ENCODE measurements at places on chromosomes 2 and 18.

DNA sequence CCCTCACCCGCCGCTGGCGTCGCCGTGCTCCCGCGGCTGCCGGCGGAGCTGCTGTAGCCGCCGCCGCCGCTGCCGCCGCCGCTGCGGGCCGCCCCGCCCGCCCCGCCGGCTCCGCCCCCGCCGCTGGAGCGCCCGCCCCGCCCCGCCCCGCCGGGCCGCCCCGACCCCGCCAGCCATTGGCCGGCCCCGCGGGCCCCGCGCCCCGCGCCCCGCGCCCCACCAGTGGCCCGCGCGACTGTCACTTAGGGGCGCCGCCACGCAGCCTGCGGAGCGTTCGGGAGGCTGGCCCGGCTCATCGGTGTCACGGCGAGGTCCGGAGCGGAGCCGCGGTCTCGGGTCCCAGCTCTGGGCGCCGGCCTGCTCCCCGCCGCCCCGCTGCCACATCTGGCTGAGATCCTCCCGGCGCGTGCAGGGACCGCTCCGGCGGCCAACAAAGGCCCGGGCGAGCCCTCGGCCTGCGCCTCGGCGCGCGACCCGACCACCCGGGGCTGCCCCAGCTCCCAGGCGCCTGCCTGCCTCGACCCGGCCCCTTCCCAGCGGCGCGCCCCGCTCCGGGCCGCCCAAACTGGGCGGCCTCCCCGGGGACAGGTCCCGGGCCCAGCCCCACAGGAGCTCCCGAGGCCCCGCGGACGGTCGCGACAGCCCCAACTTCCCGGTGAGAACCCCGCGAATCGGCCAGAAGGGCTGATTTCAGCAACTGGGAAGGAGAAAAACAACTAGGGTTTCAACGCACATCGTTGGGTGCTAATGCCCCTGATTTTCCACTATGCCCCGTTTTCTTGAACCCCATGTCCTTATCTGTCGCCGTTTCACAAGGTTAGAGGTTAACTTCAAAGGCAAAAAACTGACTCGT, at the start of gene MGAT4A:
TSS of gene MGAT4A (minus strand) at position 92 of the 853 bp plus-strand sequence. CDS start 4,800 bp downstream, outside the sequence.
- peak; percentile 45 for DNase-seq

DNA sequence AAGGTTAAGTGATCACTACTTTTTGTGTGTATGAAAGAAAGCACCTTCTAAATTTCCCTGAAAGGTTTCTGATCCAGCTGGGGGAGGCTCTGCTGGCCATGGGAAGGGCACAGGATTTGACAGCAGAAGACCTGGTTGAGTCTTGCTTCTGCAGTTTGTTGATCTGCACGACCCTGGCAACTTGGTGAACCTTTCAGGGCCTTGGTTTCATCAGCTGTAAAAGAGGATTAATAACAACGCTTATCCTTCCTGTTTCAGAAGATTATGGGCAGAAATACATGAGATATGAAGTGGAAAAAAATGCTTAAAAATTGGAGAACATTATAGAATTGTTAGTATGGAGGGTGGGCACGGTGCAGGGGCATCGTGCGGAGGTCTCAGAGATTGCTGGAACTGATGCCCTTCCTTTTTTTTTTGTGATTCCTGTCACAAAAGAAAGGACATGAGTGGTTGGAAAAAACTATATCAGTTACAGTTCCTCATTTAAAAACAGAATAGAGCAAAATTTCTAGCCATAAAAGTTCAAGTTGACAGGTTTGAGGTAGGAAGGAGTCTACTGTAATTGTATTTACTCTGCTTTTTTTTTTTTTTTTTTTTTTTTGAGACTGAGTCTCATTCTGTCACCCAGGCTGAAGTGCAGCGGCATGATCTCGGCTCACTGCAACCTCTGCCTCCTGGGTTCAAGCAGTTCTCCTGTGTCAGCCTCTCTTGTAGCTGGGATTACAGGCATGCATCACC, 47.4 kb downstream of the MFSD6 start:
- DNase-seq = no peak

GRCh38 chr2:200026332-200027230, 71.2 kb downstream of the MAIP1 start:
- no peak for DNase-seq

DNA sequence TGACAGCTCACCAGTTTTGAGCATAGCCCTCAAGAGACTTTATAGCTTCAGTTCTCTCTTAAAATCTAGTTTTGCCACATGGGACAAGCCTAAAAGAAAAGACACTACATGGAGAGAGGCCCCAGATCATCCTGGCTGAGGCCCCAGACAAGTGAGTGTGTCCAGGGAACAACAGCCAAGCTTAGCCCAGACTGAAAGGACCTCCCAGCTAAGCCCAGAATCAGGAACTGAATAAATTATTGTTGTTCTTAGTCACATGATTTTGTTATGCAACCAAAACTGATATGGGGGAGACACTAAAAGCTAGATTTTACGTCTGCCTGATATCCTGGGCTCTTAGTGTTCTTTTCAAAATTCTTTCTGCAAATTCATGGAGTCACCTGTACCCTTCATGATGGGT, 29.3 kb upstream of the LBH start:
- peak; percentile 50 for DNase-seq

DNA sequence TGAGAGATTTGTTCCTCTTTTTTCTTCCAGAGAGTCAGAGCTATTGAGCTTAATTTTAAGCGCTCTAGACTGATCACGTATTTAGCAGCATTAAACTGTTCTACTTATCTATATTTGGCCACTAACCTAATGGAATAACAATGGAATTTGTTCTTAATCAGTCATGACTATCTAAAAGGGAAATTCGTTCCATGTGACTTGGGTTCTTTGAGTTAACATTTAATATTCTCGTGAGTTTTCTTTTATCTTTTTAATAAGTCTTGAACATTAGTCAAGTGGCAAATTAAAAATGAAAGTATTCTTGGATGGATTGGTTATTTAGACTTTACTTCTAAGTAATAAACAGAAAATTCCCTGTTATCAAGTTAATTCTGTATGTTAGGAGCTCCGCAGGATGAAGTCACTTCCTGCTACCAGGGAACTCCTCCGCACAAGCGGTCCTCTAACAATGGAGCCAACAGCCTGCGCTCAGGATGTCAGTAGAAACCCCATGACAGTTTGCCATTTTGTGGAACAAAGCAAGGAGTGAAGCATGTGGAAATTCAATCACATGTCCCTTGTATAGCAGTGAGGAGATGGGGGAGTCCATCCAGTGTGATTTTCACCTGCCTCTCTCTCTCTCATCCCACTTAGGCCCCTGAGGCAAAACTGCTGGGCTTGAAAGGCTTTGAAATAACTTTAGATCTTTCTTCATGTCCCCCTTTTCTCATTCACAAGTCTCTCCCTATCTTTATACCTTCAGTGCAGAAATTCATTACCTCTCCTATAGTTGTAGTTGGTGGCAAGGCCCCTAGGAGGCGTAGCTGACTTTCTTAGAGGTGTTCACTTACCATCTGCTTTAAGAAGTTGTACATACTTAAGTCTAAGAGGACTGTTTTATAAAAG, 138.1 kb downstream of the WDR7 start:
- no peak for DNase-seq

DNA sequence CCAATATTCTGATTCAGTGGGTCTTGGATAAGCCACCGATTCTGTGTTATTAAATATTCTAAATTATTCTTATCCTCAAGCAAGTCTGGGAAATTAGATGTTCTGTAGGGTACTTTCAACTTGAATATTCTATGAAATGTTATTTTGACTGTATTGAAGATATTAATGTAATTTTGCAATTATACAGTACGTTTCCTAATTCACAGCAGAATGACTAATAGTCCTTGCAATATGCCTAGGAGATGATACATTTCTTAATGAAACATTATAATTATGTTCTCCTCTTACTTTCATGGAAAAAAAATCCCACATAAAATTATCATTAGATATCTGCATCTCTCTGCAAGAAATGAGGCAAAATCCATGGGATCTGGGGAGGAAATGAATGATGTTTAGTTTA, 46.2 kb upstream of the PLA2R1 start:
- no peak for DNase-seq

All from spinal cord (tissue), 10 donors.